ENCODE measurements at places on chromosomes 2 and 18.

DNA sequence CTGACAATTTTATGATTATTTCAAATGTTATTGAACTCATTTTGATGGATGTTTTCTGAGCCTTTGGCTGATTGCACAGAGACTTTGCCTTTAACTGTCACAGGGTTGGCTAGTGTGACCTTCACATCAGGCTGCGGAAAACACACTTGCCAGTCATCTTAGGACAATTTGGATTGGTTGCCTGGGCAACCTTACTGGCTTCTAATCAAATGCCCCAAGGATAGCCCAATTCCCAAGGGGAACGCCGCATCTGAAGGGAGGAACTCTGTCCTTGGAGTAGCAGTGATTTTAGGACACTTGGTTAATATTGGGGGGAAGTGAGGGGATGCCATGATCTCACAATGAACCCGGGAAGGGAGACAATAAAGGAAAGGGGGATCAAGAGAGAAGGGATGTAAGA, 29.5 kb downstream of the OSBPL6 start:
- no peak for DNase-seq

DNA sequence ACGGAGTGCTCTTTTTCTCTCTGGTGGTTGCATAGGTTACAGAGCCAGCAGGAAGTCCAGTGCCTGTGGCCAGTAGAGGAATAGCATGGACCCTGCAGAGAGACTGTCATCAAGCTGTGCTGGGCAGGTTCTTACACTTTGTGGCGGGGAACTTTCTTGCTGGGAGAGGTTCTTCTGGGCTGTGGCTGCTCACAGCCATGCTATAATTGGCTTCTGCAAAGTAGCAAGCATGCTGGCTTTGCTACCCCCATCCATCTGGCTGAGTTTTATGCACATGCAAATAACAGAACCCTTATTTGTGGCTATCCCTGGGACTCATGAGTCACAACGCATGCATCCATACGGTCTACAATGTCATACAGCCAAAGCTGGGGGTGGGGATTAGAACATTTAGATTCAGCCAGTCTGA, 68.9 kb downstream of the PLCL1 start:
- H3K36me3 ChIP-seq, result no peaks in the 10 kb centered on the region
- H3K4me1 ChIP-seq, result peaks cover 92% of the 10 kb centered on the region
- no peak for DNase-seq
- H3K4me3 ChIP-seq, result peak overlapping the region; percentile 6
- H3K27ac ChIP-seq, result peak overlapping the region; percentile 73

- no peak overlapping the region for H3K27ac ChIP-seq
- no peak overlapping the region for H3K4me3 ChIP-seq
- no peaks in the 10 kb centered on the region for H3K36me3 ChIP-seq
These were observed 216.5 kb upstream of the SP5 start for GRCh38 chr2:170498619-170499018.

- no peaks in the 10 kb centered on the region for H3K27me3 ChIP-seq
- no peak overlapping the region for H3K4me3 ChIP-seq
- H3K36me3 ChIP-seq, result peaks cover 31% of the 10 kb centered on the region
These were observed 231.7 kb downstream of the GBX2 start for GRCh38 chr2:235936493-235936892.

GRCh38 chr2:231918501-231919330, 7.5 kb downstream of the NPPC start:
- peaks cover 7% of the 10 kb centered on the region for H3K4me1 ChIP-seq
- H3K36me3 ChIP-seq, result no peaks in the 10 kb centered on the region
- DNase-seq, result peak; percentile 14
- H3K27me3 ChIP-seq, result peaks cover 84% of the 10 kb centered on the region

DNA sequence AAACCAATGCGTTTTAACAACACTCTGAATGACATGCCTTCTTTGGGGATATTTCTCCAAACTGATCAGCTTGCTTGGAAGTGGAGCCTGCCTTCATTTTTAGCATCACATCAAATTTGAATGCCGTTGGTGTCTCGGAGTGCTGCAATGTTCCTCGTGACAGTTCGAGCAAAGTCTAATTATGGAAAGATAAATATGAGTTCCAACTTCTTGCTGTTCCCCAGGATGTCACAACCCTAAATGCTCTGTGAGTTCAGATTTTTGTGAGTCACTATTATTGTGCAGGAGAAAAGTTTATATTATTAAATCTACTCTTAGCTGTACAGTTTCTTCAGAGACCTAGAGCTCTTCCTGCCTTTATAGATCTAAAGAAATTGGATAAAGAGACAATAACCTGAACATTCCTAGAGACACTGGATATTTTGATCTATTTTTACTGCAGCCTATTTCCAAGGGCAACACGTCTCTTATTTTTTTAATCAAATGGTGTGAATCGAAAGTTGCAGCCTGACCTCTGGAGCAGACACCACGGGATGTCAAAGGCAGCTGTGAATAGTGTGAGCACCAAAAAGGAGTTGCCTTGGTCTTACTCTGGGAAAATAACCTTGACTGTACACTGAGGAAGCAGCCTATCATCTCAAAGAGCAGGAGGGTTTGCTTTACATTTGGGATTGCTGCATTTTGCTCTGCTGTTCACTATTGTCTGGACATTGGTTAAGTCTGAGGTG, 330.1 kb downstream of the TDRD15 start:
- no peaks in the 10 kb centered on the region for H3K27me3 ChIP-seq
- no peaks in the 10 kb centered on the region for H3K36me3 ChIP-seq
- no peak overlapping the region for H3K4me3 ChIP-seq
- DNase-seq, result no peak
- H3K4me1 ChIP-seq, result peaks cover 10% of the 10 kb centered on the region

DNA sequence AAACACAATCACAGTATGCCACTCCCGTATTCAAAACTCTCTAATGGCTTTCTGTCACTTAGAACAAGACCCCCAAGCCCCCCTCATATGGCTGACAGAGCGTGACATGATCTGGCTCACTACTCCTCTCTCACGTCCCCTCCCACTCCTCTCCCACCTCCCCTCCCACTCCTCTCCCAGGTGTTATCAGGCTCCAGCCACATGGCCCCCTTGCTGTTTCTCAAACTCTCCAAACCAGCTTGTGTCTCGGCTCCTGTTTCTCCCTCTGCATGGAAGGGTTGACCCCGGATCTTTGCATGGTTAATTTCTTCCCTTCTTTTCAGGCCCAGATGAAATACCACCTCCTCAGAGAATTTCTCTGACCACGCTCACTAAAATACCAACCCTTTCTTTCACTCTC, 180.8 kb downstream of the SLC8A1 start:
- no peaks in the 10 kb centered on the region for H3K36me3 ChIP-seq
- H3K4me3 ChIP-seq, result no peak overlapping the region
- H3K4me1 ChIP-seq, result peaks cover 90% of the 10 kb centered on the region
- no peak for DNase-seq

DNA sequence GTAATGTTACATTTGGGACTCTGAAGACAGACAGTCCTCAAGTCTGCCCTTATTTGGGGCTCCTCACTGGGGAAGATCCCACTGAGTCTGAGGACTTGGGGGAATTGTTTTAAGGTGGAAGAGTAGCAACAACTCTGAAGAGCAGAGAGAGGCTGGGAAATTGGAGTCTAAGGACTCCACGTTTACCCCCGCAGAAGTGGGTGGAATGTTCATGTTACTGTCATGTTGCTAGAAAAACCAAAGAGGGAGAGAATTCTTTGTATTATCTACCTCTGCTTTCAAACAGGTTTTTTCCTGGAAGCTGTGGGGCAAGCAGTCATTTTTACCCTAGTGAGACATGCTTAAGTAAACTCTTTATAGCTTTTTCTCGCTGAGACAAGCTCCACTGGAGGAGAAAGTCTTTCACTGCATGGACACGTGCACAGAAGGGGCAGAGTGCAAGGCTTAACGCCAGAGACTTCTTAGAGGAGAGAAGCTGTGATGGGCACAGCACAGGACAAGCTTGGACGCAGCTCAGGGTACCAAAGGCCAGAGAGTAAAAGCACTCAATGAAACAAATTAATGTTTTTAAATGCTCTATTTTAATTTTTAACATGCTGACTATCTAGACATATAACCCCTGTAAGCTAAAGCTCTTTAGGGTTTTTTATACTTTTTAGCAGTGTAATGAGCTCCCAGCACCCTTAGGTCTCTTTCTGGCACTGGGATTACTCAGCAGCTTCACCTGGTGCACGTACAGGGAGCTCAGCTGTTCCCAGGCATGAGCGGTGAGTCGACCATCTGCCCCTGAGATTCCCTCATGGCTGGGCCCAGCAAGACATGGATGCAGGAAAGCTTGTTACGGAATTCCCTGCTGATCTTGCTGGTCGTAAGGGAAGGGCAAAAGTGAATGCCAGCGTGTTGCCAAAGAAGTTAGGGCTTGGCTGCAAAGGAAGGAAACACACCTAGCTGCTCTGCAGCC, 54.5 kb upstream of the BIN1 start:
- no peak for DNase-seq
- no peak overlapping the region for H3K4me3 ChIP-seq
- peaks cover 47% of the 10 kb centered on the region for H3K27me3 ChIP-seq
- H3K27ac ChIP-seq, result no peak overlapping the region

- DNase-seq, result no peak
- H3K27me3 ChIP-seq, result no peaks in the 10 kb centered on the region
- H3K4me3 ChIP-seq, result peak overlapping the region; percentile 76
- peaks cover 11% of the 10 kb centered on the region for H3K4me1 ChIP-seq
- H3K36me3 ChIP-seq, result peaks cover 14% of the 10 kb centered on the region
These were observed 616 bp upstream of the TAF1B start for GRCh38 chr2:9842487-9843228.

GRCh38 chr2:12637754-12638153, 79.0 kb upstream of the TRIB2 start:
- no peak overlapping the region for H3K4me3 ChIP-seq
- H3K4me1 ChIP-seq, result peaks cover 8% of the 10 kb centered on the region
- H3K27ac ChIP-seq, result no peak overlapping the region
- DNase-seq, result no peak

- H3K36me3 ChIP-seq, result peaks cover 54% of the 10 kb centered on the region
- H3K27ac ChIP-seq, result peak overlapping the region; percentile 89
- no peaks in the 10 kb centered on the region for H3K27me3 ChIP-seq
- H3K4me3 ChIP-seq, result no peak overlapping the region
- H3K4me1 ChIP-seq, result peaks cover 94% of the 10 kb centered on the region
These were observed 6.6 kb downstream of the CAPN10 start for GRCh38 chr2:240593026-240593702.

- peaks cover 14% of the 10 kb centered on the region for H3K4me1 ChIP-seq
- H3K4me3 ChIP-seq, result no peak overlapping the region
- DNase-seq, result no peak
- peaks cover 26% of the 10 kb centered on the region for H3K27me3 ChIP-seq
- peaks cover 37% of the 10 kb centered on the region for H3K36me3 ChIP-seq
These were observed 37.4 kb downstream of the ANKMY1 start for GRCh38 chr2:240520130-240520973.

DNA sequence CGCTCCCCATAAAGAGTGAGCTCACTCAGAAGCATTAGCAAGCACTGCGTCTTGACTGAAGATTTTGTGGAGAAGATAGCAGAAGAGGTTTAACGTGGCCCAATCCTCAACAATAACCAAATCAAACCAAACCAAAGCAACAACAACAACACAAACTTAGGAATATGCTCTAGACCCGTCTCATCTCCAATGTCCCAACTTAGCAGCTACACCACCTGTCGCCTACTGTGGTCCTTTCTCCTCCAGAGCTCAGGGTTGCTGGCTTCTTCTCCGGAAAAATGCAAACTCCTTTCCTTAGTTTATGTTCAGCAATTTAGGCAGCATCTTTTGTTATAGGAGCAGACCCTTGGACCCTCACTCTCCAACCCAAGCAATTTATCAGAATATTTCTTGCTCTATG, 301.4 kb downstream of the ZNF521 start:
- no peaks in the 10 kb centered on the region for H3K27me3 ChIP-seq
- no peaks in the 10 kb centered on the region for H3K4me1 ChIP-seq
- H3K4me3 ChIP-seq, result no peak overlapping the region
- no peak overlapping the region for H3K27ac ChIP-seq
- H3K36me3 ChIP-seq, result no peaks in the 10 kb centered on the region
- DNase-seq, result no peak

- no peak for DNase-seq
- no peaks in the 10 kb centered on the region for H3K27me3 ChIP-seq
- H3K4me1 ChIP-seq, result peaks cover 76% of the 10 kb centered on the region
These were observed 706 bp downstream of the AGPS start for GRCh38 chr2:177393203-177393755.

GRCh38 chr2:239231231-239232194, 169.3 kb downstream of the HDAC4 start:
- no peaks in the 10 kb centered on the region for H3K27me3 ChIP-seq
- H3K36me3 ChIP-seq, result no peaks in the 10 kb centered on the region
- DNase-seq, result no peak

DNA sequence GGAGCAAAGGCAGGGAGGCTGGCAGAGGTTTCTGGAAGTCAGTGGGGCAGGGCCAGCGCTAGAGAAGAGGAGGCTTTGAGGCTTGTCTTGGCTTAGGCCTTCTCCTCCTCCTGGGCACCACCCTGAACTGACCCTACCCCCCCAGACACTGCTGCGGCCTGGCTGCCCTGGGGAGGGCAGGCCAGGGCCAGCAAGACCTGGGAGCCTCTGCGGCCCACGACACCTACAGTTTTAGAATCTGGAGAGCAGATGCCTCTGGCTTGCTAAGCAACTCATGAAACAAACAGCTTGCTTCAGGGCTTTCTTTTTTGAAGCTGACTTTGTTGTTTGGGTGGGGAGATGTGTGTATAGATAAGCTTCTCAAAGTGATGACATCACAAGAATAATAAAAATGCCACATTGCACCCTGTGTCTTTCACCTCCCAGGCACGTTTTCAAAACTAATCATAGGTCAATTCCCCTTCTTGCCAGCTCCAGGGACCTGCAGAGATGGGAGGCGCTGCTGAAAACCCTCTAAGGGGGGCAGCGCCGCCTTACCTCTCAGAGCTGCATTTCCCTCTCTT, 46.2 kb upstream of the SMAD7 start:
- peak overlapping the region; percentile 84 for H3K27ac ChIP-seq
- no peak overlapping the region for H3K4me3 ChIP-seq
- no peaks in the 10 kb centered on the region for H3K36me3 ChIP-seq
- H3K27me3 ChIP-seq, result no peaks in the 10 kb centered on the region
- H3K4me1 ChIP-seq, result peaks cover 59% of the 10 kb centered on the region
- DNase-seq, result no peak

- no peak overlapping the region for H3K27ac ChIP-seq
- no peak overlapping the region for H3K4me3 ChIP-seq
- H3K36me3 ChIP-seq, result no peaks in the 10 kb centered on the region
- H3K27me3 ChIP-seq, result no peaks in the 10 kb centered on the region
- no peaks in the 10 kb centered on the region for H3K4me1 ChIP-seq
- no peak for DNase-seq
These were observed 33.3 kb upstream of the PGAP1 start for GRCh38 chr2:196959734-196960338.

DNA sequence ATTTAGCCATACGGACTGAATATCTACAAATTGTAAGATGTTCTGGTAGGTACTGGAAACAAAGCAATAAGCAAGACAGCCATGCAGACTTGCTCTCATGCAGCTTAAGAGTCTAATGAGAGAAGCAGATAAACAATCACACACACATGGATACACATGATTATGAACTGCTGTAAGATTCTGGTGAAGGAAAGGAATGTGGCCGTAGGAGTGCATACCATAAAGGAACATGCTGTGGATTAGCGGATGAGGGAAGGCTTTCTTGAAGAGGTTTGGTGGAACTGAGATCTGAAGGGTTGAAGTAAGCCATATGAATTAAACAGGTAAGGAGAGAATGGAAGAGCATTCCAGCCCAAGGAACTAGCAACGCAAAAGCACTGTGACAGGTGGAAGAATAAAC, 13.8 kb downstream of the CCDC93 start:
- DNase-seq, result no peak
- peaks cover 94% of the 10 kb centered on the region for H3K36me3 ChIP-seq
- H3K4me1 ChIP-seq, result peaks cover 23% of the 10 kb centered on the region
- H3K27me3 ChIP-seq, result no peaks in the 10 kb centered on the region
- H3K27ac ChIP-seq, result no peak overlapping the region

All from left ventricle myocardium inferior (tissue), 1 donor.